ENCODE measurements at places on chromosomes 5 and 9.

DNA sequence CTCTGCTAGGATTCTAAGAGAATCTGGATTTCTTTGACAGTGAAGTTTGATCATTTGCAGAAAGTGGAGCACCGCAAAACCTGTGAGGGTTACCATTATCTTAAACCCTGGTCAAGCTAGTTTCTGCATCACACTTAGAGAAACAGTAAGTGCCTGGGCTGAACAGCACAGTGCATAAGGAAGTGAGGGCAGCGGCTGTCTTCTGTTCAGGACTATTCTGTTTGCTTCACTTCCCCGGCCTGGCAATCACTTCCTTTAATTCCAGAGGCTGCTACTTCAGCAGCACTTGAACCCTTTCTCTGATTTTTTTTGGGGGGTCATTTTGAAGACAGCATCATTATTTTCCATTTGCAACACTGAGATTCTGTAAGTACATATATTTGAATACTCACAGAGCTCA lies 32.0 kb downstream of the SEMA6A start:
- DNase-seq = no peak

DNA sequence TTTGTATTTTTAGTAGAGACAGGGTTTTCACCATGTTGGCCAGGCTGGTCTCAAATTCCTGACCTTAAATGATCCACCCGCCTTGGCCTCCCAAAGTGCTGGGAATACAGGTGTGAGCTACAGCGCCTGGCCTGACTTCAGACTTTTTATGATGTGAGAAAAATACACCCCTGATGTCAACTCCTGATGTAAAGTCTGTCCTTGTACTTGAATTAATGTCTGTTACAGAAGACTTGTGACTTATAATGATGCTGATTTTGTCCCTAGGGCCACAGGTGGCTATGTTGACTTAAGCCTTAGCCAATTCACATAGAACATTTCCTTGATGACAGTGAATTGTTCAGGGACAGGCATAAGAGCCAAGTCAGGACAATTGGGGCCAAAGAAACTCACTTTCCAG lies 42.5 kb upstream of the MELK start:
- DNase-seq = no peak

GRCh38 chr5:95163079-95163478 lies 121.8 kb downstream of the MCTP1 start:
- DNase-seq = no peak

GRCh38 chr5:17805227-17805825 lies 171.1 kb downstream of the TAF11L14 start:
- DNase-seq = no peak

DNA sequence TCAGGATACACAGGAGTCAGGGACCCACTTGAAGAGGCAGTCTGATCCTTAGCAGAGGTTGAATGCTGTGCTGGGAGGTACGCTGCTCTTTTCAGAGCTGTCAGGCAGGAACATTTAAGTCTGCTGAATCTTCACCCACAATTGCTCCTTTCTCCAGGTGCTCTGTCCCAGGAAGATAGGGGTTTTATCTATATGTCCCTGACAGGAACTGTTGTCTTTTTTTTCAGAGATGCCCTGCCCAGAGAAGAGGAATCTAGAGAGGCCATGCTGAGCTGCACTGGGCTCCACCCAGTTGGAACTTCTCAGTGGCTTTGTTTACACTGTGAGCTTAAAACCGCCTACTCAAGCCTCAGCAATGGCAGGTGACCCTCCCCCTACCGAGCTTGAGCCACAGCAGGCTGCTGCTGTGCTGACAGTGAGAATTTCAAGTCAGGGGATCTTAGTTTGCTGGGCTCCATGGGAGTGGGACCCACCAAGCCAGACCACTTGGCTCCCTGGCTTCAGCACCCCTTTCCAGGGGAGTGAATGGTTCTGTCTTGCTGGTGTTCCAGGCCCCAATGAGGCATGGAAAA lies 169.0 kb downstream of the FBXL17 start:
- DNase-seq = no peak

GRCh38 chr9:124949387-124949786 lies 8.5 kb upstream of the GOLGA1 start:
- DNase-seq = no peak

DNA sequence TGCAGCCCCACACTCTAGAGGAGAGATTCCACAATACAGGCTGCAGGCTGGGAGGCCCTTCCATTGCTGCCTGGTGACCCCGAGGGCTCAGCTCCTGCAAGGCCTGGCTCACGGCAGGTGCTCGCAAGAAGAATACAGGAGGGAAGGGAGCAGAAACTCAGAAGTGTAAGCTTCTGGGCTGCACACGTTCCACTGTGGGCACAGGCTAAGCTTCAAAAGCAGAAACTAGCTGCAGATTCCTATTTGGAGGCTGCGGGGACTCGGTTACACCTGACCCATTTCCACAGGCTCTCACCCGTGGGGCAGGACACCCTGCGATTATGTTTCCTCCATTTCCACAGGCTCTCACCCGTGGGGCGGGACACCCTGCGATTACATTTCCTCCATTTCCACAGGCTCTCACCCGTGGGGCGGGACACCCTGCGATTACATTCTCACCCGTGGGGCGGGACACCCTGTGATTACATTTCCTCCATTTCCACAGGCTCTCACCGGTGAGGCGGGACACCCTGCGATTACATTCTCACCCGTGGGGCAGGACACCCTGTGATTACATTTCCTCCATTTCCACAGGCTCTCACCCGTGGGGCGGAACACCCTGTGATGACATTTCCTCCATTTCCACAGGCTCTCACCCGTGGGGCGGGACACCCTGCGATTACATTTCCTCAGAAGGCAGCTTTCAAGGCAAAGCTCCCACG lies 10.3 kb downstream of the LPCAT1 start:
- peak; percentile 18 for DNase-seq

DNA sequence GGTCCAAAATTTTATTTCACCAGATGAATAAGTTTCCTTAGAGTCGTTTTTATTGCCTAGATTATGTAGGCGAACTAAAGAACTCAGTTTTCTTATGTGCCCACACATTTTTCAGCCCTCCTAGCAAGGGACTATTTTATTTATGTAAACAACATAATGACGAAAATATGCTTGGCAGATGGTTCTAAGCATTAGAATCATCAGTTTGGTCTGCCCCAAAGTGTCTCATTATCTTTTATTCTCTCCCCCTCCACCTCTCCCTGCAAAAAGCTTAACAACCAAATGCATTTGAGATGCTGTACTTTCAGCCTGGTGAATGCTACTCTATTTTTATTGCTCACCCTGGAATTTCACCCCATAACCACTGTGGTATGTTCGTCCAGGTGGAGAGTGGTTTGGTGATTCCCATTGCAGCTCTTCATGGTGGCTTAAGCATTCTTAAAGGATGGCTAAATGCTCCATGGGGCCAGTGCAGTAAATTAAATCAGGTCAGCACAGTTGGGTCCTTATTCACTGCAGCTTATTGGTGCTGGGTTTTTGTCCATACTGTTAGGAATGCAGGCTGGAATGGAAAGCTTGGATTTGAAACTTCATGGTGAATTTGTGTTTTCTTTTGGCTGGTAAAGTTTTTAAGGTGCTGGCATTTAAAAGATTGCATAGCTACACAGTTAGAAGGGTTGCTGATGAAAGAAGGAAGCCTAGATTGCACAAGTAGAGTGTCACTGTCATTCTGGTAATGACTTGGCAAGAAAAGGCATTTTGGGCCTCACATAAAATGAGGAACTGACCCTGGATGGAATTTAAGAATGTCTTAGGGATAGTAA lies 39.2 kb downstream of the TLE4 start:
- DNase-seq = no peak

DNA sequence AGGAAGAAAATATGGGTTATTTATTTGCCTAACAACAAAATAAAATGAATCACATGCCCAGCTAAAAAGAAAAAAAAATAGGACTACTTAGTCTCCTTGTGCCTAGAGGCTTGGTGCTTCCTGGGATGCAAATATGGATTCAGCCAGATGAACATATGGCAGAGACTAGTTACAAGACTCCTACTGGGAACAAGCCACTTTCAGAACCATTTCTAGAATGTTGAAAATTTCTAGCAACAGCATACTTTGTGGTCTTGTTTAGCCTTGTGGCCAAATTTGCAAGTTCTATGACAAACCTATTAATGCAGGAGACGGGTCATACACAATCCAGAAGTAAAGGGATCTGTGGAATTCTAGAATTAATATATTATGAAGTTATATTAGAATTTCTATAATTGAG lies 198.7 kb downstream of the CHSY3 start:
- DNase-seq = no peak

DNA sequence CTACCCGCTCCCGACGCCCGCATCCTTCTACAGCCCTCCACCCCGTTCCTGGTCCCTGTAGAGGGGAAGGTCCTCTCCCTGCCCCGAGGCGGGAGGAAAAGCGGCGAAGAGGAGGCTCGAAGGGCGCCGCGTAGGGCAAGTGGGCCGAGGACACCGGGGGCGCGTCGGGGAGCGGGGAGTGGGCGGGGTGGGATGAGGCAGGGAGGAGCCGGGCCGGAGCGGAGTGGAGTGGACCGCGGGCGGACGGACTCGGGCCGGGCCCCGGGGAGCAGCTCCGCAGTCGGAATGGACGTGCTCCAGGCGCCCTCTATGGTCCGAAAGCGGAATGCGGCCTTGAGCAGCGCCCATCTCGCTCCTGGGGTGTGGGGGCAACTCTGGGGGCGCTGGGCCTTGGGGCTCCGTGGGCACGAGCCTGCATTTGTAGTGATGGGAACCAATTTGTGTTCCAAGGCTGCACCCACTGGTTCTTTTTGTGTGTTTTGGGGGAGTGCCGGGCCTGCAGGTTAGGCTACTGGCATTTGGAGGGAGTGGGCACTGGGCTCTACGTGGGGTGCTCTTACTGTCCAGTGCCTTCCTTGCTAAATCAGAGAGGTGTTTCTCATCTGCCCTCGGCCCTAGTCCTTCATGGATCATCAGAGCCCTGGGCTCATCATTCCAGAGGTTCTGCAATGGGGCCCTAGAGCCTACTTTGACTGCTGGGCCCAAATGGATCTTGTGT lies 7.3 kb downstream of the IRX1 start:
- DNase-seq = peak; percentile 71

- DNase-seq = no peak
These were observed 23.4 kb downstream of the MINAR2 start for GRCh38 chr5:129771058-129771838.

- DNase-seq = no peak
These were observed 10.6 kb upstream of the CSNK1A1 start for GRCh38 chr5:149561848-149562247.

DNA sequence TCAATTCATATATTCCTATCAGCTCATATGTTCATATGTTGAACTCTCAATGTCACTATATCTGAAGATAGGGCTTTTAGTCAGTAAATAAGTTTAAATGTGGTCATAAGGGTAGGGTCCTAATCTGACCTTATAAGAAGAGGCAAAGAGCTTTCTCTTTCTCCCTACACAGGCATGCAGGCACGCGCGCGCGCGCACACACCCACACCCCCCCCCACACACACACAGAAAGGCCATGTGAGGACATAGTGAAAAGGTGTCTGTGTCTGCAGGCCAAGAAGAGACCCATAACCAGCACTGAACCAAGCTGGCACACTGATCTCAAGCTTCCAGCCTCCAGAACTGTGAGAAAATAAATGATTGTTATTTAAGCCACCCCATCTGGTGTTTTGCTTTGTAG lies 76.0 kb downstream of the PDE4D start:
- no peak for DNase-seq

- DNase-seq = no peak
These were observed 659.8 kb upstream of the MEF2C start for GRCh38 chr5:89542736-89543135.

GRCh38 chr9:95574866-95575553 lies 58.2 kb upstream of the PTCH1 start:
- no peak for DNase-seq

DNA sequence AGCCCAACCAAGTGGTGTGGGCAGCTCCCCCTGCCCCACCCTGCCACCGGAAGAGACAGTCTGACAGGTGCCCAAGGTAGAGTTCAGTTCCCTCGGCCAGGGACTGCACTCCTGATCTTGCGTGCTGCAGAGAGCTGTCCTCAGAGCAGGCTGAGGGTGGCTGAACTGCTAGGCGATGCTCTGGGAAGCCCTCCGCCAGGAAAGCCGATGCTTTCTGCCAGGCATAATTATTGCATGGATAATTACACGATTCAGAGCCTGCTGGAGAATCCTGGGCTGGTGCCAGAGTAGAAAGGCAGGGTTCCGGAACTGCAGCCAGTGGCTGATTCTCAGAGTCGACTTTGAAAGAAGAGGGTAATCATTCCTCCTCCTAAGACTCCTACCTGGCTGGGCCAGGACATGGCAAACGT lies 19.3 kb downstream of the KCNIP1 start:
- DNase-seq = no peak

- DNase-seq = no peak
These were observed 113.1 kb downstream of the PSD2 start for GRCh38 chr5:139908749-139909148.

GRCh38 chr9:68702493-68702892 lies 2.5 kb upstream of the PIP5K1B start:
- no peak for DNase-seq

DNA sequence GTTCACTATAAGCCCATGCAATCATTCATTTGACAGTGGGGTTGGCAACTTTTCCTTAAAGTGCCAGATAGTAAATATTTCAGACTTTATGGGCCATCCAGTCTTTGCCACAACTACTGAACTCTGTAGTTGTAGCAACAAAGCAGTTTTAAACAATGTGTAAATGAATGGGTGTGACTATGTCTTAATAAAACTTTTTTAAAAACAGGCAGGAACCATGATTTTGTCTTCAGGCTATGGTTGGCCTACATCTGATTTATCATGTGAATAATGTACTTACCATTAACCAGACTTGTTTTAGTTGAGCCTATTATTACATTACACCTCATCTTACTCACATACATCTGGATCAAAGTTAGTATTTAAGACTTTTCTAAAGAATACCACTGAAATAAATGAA lies 361.6 kb downstream of the GABRG2 start:
- no peak for DNase-seq

GRCh38 chr5:173291722-173292658 lies 36.2 kb downstream of the STC2 start:
- no peak for DNase-seq

DNA sequence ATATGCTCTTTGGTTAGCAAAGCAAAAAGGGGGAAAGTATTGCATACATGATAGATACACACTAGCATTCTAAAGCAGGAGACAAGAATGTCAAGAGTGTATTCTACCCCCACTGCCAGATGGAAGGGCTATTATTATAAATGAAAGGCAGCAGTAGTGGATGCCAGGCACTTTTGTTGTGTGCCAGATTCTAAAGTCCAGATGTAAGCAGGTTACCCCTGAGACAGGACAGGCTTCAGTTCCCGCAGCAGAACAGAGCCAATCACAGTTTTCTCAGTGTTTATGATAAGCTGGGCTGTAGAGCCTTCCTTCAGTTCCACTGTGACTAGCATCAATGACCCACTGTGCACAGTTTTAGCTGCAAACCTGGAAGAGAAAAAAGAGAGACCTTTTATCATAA lies 226.6 kb upstream of the TBCA start:
- DNase-seq = no peak

- no peak for DNase-seq
These were observed 629 bp downstream of the ZBTB26 start for GRCh38 chr9:122930541-122931225.

All from left ventricle myocardium superior (tissue), 1 donor.